ENCODE measurements at places on chromosomes 1 and 21.

DNA sequence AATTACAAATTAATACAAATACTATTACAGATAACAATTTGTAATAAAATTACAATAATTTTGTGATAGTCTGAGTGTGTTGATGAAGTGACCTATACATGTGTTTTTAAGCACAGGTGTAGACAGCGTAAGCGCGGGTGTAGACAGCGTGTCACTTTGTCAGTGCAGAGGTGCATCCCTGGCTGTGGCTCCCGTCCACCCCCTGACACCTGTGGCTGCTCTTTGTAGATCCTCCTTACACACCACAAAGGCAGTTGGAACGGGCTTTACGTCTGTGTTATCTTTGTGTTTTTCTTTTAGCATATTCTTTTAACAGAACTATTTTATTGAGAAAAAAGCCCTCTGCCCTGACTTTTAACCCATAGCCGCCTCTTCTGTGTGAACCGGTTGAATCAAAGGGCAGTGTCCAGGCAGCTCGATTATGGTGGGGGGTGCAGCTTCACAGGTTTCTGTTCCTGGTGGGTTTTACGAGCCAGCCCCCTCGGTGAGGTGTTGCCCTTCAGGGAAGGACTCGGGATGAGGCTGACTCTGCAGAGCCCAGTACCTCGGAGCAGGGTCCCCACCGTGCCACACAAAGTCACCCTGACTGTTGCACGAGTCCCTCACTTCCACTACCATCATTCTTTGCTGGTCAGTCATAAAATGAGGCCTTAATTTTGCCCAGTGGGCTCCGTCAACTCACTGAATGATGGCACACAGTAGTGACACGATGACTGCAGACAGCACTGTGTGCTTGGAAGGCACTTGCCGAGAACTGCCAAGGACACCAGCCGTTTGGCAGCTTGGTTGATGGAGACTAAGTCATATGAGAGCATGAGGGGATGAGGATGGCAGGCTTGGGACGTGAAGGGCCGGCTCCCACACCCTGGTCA lies 86.4 kb upstream of the COL6A1 start:
- DNase-seq: no peak

GRCh38 chr1:93025572-93025971 lies 53.5 kb upstream of the MTF2 start:
- DNase-seq: no peak

DNA sequence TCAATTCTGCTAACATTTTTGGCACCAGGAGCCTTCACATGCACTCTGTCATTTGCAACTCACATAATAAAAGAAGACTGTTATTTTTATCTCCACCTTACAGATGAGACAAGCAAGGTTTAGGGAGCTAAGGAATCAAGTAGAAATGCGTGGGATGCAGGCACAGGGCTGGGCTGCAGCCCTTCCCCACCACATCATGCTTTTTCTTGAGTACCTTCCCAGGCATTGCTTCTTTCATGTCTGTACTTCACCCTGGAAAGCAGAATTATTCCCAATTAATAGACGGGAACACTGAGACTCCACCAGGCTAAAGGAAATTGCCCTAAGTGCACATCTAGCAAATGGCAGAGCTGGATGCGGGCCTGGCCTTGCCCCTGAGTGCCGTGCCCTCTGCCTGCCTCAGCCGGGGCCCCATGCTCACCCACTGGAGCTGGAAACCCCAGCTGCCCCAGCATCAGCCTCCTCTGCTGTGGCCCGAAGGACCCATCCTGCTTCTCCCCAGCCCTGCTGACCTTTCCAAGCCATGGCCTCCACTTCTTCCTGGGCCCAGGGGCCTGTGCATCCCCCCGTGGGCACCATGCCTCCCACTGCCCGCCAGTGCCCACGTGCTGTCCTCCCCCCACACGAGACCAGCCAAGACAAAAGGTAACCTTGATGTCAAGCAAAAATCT lies 257.5 kb downstream of the TOMM20 start:
- no peak for DNase-seq

DNA sequence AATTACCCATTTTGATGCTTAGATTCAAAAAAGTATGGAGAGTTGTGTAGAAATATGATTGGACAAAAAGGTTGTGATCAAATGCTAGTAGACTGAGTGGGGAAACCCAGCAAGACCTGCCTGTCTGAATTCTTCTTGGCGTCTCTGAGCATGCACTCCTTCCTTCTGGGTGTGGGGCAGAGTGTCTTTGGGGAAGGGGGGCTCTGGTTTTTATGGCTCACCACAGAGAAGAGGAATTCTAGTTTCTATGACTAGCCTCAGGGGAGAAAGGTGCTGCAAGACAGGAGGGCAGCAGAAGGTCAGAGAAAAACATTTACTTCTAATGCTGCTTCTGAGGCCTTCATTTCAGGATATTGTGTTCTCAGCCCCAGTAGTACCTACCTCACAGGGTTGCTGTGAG lies 33.9 kb upstream of the PIGC start:
- DNase-seq: no peak

Measured in stimulated activated CD8-positive, alpha-beta memory T cell treated with anti-CD3 and anti-CD28 coated beads, Interleukin-7, amount 100 ng/mL, for 1 hour (primary cell).